ENCODE measurements at places on chromosomes 6 and 20. TPM values are rescaled to one million over a fixed set of nuclear protein-coding genes. Genes with fewer than 3 reads are reported as not detected.
A peak's percentile ranks its signal among the peaks of the same experiment; 100 is the strongest.

- H3K4me1 ChIP-seq: peaks cover 43% of the 10 kb centered on the region
- peak overlapping the region; percentile 89 for H3K27ac ChIP-seq
- H3K4me3 ChIP-seq: peak overlapping the region; percentile 56
- no peak for DNase-seq
- H3K27me3 ChIP-seq: no peaks in the 10 kb centered on the region
Observed at GRCh38 chr6:105458084-105458483, 55.2 kb upstream of the PREP start.

GRCh38 chr6:16396497-16397319 is 158.3 kb downstream of the GMPR start:
- DNase-seq: peak; percentile 31
- peaks cover 7% of the 10 kb centered on the region for H3K36me3 ChIP-seq
- H3K4me3 ChIP-seq: no peak overlapping the region
- H3K27ac ChIP-seq: no peak overlapping the region

- peaks cover 3% of the 10 kb centered on the region for H3K27me3 ChIP-seq
- no peak overlapping the region for H3K27ac ChIP-seq
- H3K4me1 ChIP-seq: no peaks in the 10 kb centered on the region
Observed at GRCh38 chr6:79173378-79173777, 61.1 kb downstream of the HMGN3 start.

DNA sequence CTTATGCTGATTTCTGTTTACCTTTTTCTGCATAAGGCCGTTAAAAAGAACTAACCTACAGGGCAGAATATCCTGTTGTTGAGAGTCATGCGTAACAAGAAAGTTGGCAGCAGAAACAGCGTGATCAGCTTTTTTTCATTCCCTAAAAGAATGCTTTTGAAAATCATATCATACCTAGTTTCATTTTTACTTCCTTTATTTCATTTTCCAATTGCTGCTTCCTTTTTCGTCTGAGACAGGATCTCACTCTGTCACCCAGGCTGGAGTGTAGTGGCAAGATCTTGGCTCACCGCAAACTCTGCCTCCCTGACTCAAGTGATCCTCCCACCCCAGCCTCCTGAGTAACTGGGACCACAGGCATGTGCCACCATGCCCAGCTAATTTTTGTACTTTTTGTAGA is 4.1 kb downstream of the CALHM6 start:
- no peaks in the 10 kb centered on the region for H3K36me3 ChIP-seq
- no peak overlapping the region for H3K27ac ChIP-seq
- no peak overlapping the region for H3K4me3 ChIP-seq
- peaks cover 18% of the 10 kb centered on the region for H3K4me1 ChIP-seq

DNA sequence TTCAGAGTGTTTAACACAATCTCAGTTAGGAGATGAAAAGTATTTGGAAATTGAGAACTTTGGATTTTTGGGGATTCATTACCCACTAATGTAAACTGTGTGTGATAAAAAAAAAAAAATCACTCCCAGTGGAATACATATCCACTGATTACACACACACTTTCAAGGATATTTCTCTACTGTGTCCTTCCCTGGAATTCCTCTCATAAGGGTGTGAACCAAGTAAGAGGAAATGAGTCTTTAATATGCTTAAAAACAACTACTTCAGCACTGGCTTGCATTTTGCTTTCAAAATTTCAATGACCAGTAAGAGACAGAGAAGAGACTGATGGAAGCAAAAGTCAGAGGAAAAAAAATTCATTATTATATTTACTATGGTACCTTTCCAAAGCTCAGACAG is 24.5 kb upstream of the MYCT1 start:
- H3K4me3 ChIP-seq: no peak overlapping the region
- no peaks in the 10 kb centered on the region for H3K36me3 ChIP-seq
- no peak overlapping the region for H3K27ac ChIP-seq
- H3K27me3 ChIP-seq: peaks cover 11% of the 10 kb centered on the region
- no peaks in the 10 kb centered on the region for H3K4me1 ChIP-seq
- DNase-seq: no peak

GRCh38 chr6:85672623-85673022 is 29.9 kb upstream of the SYNCRIP start:
- DNase-seq: no peak
- peak overlapping the region; percentile 46 for H3K27ac ChIP-seq
- no peaks in the 10 kb centered on the region for H3K27me3 ChIP-seq
- H3K36me3 ChIP-seq: peaks cover 58% of the 10 kb centered on the region

DNA sequence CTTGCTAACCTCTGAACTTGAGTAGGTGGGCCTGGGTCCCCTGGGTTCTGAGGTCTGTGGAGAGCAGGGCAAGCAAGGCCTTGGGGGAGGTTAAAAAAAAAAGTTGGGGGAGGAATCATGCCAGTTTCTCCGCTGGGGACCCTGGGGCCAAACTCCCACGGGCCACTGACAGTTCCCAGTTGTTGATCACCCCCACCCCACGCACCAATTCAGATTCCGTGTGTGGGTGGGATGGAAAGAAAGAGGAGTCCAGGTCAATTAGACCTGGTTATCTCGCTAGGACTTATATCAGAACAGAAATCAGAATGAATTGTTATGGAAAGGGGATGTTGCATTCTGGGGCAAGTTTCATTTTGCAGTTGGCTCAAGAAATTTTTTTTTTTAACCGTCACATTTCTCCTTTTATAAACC is 46.7 kb upstream of the SUPT3H start:
- peak overlapping the region; percentile 94 for H3K4me3 ChIP-seq
- peaks cover 41% of the 10 kb centered on the region for H3K4me1 ChIP-seq

DNA sequence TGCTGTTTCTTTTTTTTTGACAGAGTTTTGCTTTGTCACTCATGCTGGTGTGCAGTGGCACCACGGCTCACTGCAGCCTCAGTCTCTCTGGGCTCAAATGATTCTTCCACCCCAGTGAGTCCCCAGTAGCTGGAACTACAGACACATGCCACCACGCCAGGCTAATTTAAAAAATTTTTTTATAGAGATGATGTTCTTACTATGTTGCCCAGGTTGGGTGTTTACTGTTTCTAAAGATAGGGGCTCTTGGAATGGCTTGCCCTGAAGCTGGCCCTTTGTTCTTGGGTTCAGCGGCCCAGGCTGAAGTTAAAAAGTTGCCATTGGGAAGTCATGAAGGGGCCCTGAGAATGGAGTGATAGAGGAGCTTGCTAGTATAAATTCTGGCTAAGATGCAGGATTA is 16.5 kb downstream of the RALGAPB start:
- H3K36me3 ChIP-seq: peaks cover 30% of the 10 kb centered on the region
- no peak overlapping the region for H3K4me3 ChIP-seq
- no peak overlapping the region for H3K27ac ChIP-seq
- H3K27me3 ChIP-seq: no peaks in the 10 kb centered on the region
- no peak for DNase-seq

- H3K36me3 ChIP-seq: no peaks in the 10 kb centered on the region
- peaks cover 38% of the 10 kb centered on the region for H3K27me3 ChIP-seq
- peak within 1 kb of the TSS; percentile 65 for H3K4me3 ChIP-seq
- no peaks in the 10 kb centered on the region for H3K4me1 ChIP-seq
- no peak within 1 kb of the TSS for H3K27ac ChIP-seq
- DNase-seq: peak; percentile 72
Observed at GRCh38 chr6:125153391-125154117, at the start of gene TPD52L1. Gene TPD52L1, plus strand, starts transcription at chr6:125153773. Its CDS starts 179 bp downstream, at chr6:125153952.

DNA sequence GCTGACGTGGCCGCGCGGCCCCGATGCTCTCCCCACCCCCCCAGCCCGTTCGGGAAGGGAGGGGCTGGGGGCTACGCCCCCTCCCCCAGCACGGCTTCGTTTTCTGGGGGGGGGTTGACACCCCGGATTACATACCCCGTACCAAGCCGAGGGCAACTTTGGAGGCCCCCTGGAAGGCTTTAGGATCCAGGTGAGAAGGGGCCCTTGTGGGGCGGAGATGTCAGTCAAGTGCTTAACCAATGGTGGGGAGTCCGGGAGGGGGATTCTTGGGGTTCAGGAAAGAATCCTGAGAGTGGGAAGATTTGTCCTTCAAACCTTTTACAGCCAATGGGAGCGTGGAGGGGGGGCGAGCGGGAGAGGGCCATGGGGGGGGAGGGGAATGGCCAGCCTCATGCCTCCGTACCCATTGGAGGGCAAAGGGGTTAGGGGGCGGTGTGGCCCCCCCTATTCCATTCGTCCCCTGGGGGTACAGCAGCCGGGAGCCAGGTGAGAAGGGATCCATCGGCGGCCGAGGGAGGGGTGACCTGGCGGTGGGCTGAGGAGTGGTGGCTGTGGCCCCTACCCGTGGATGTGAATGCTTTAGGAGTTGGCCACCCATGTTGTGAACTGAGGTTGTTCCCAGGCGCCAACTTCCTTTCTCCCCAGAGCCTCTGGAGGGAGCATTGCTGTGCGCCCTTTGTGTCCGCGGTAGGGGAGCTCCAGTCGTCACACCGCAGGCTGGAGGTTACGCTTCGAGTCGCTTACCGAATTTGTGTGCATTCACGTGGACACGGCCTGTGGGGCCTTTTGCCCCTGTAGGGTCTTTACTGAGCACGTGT is 682 bp downstream of the BRD2 start:
- DNase-seq: peak; percentile 83
- H3K4me3 ChIP-seq: peak overlapping the region; percentile 95
- peak overlapping the region; percentile 99 for H3K27ac ChIP-seq
- H3K27me3 ChIP-seq: no peaks in the 10 kb centered on the region
- peaks cover 26% of the 10 kb centered on the region for H3K4me1 ChIP-seq

DNA sequence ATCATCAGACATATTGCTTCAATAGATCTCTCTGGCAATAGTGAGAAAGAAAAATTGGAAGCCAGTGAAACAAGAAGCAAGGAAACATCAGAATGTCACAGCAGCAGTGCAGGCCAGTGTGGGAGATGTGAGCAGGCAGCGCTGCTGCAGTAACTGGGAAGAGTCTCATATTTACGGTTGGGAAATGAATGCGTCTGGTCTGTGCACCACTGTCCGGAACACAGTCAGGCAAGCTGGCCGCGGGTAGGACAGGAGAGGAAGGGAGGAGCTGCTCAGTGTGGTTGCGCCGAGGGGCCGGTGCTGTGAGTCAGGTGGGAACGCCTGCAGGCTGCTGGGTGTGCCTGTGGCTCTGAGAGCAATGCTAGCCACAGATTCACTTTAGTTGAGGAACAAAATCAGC is 6.4 kb upstream of the PSMG4 start:
- H3K27me3 ChIP-seq: peaks cover 32% of the 10 kb centered on the region
- peaks cover 2% of the 10 kb centered on the region for H3K4me1 ChIP-seq
- DNase-seq: no peak

GRCh38 chr6:30782425-30783014 is 38.2 kb upstream of the IER3 start:
- peaks cover 6% of the 10 kb centered on the region for H3K36me3 ChIP-seq
- H3K27ac ChIP-seq: peak overlapping the region; percentile 85
- peaks cover 67% of the 10 kb centered on the region for H3K4me1 ChIP-seq
- peak overlapping the region; percentile 44 for H3K4me3 ChIP-seq

- H3K4me3 ChIP-seq: no peak overlapping the region
- H3K4me1 ChIP-seq: no peaks in the 10 kb centered on the region
- H3K36me3 ChIP-seq: peaks cover 28% of the 10 kb centered on the region
- H3K27ac ChIP-seq: no peak overlapping the region
Observed at GRCh38 chr20:49030954-49031619, 15.0 kb upstream of the CSE1L start.

DNA sequence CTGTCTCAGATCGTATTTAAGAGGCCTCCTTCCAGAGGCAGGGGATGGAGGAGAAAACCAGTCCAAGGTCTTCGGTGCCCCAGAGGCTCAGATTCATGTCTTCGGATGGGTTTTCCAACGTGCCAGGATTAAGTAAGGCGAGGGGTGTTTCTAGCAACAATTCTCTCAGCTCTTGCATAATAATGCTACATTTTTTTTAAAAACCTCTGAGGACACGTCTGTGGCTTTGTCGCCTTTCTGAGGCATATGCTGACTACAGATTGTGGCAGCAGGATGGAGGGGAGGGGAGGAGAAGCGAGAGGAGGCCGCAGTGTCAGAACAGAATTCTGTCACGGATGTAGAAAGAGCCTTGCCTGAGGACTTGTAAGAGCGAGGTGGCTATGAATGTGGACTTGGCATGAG is 17.7 kb upstream of the CCDC167 start:
- H3K27me3 ChIP-seq: no peaks in the 10 kb centered on the region
- peak overlapping the region; percentile 97 for H3K27ac ChIP-seq
- H3K4me3 ChIP-seq: peak overlapping the region; percentile 78
- peaks cover 90% of the 10 kb centered on the region for H3K4me1 ChIP-seq
- H3K36me3 ChIP-seq: peaks cover 13% of the 10 kb centered on the region
- DNase-seq: peak; percentile 89

DNA sequence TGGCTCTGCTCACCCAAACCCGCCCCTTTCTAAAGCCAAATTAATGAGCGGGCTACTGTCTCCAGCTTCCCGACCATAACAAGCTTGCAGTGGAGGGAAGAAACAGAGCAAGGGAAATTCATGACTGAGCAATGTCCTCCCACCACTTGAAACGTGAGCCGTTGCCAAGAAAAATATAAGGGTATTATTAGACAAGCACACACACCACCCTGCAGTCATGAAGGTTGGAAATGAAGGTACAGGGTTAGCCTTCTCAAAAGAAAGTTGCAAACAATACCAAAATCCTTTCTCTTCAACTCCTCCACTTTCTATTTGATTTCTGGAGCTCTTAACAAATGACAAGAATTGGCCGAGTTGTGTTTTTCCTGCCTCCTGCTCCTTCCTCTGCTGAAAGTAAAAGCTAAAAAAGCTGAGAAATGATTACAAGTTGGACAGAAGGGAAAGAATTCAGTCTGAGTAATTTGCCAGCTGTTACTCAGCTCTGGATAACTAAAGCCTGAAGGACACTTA is 151.1 kb upstream of the B3GAT2 start:
- H3K27ac ChIP-seq: no peak overlapping the region
- DNase-seq: no peak
- H3K36me3 ChIP-seq: no peaks in the 10 kb centered on the region
- no peak overlapping the region for H3K4me3 ChIP-seq

DNA sequence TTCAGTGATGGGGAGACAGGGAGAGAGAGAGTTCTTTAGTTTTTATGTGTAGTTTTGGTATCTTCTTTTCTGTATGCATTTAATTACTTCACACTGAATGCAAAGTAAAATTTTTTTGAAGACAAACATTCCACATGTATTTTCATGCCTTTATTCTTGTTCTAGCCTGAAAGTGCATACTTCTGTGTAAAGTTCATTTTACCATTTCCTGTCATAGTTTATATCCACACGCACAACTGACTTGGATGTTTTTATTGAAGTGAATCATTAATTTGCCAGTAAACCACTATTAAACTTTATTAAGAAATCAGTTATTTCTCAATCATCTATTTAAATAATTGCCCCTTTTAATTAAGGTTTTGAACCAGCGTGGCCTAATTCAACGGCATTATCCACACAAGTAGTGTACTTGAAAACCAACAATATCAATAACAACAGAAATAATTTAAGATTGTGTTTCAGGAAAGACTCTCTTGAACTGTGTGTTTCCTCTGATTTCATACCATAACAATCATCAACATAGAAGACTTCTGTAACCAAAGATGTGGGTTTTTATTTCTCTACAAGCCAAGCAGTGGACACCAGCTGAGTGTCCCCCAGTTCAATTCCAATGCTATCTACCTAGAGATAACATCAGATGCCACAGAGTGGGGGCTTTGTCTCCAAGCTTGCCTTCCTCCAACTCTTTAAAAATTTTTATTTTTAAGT is 512.7 kb upstream of the JAG1 start:
- no peak overlapping the region for H3K4me3 ChIP-seq
- H3K36me3 ChIP-seq: no peaks in the 10 kb centered on the region
- H3K4me1 ChIP-seq: no peaks in the 10 kb centered on the region
- no peak for DNase-seq
- H3K27ac ChIP-seq: no peak overlapping the region

Gene HLA-DRB1
- 22.7 TPM for total RNA-seq

Gene GCNT2
- 2.7 TPM for total RNA-seq

Gene BHLHE23
- not detected for total RNA-seq

Gene PAK1IP1
- total RNA-seq: 34.2 TPM

Gene TP53TG5
- 0.29 TPM for total RNA-seq

Gene CST4
- total RNA-seq: not detected

Gene SLC17A1
- not detected for total RNA-seq

Gene GATA5
- not detected for total RNA-seq

Gene LY6G6D
- total RNA-seq: not detected

Gene PPP1R11
- 34.1 TPM for total RNA-seq

Data from activated CD8-positive, alpha-beta T cell treated with anti-CD3 and anti-CD28 coated beads for 36 hours (primary cell).